ENCODE measurements at places on chromosomes 12 and 14.

DNA sequence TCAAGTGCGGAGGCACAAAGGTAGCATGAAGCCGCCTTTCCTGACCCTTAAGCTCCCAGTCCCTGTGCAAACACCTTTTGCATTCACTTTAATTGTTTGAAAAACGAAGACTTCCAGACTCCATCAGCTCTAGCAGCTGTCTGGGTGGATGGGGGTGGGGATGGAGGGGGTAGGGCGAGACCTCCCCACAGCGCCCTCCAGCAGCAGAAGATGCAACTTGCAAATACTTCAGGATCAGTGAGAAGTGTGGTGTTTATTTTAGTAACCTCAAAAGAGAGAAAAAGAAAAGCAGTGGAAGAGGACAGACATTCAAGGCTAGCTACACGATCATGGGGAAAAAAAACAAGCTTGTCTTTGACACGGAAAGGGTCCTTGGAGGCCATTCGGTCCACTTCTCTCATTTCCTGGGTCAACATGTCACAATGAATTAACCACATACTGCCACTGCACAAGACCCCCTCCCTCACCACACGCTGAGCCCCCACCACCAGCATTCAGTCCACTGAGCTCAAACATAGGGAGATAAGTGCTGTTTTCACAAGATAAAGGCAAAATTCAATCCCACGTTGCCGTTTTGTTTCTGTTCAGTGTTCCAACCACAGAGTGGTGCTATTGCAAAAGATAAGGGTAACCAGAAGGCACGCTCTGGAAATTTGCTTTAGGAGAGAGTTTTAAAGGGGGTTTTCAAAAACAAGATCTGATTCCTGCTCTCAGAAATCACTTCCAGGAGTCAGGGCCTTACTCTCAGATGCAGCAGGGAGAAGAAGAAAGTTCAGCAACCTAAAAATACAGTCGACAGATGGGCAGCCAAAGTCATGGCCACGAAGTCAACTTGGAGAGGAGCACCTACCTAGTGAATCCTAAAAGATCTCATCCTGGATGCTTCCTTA, 3.3 kb upstream of the NTF3 start:
- DNase-seq = peak; percentile 41

DNA sequence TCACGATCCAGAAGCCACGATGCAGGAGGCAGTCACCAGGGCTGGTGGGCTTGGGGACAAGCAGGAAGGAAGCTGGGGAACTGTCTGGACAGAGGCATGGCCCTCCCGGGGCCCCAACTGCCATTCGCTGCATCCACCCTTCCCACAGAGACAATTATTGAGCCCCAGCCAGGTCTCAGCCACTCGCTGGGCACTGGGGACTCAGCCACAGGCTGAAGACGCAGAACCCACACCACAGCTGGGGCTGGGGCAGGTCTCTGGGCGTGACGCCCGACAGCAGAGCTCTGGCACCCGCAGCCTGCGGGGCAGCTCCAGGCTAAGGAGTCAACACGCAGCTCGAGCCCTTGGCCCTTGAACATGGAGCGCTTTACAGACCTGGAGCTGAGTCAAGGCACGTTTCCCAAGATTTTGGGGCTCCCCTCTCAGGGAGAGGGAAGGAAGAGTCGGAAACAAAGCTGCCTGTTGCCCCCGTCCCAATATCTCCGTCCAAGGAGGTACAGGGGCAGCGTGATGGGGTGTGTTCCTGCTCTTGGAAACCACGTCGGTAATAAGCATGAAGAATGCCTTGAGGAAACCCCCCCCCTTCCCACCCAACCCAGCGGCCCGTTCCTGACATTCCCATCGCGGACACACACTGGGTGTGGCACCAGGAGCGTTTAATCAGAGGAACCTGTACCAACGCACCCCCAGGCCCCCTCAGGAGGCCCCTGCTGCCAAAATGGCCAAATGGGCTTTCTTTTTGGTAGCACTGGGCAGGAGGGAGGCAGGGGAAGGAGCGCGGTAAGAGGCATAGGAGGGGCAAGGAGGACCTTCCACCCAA, 6.7 kb downstream of the RIMBP2 start:
- DNase-seq = no peak

DNA sequence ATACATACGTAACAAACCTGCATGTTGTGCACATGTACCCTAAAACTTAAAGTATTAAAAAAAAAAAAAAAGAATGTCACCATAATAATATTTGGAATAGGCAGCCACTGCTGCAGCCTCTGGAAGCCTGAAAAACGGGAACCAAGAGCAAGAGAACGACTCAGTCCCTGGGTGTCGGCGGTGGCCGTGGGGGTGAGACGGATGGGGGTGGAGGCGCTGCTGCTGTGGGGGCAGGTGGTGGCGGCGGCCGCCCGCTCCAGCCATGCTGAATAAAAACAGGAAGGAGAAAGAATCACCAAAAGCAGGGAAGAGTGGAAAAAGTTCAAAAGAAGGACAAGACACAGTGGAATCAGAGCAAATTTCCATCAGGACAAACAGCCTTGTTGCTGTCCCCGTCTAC, 46.9 kb downstream of the ZFYVE21 start:
- no peak for DNase-seq

- no peak for DNase-seq
Observed at GRCh38 chr14:86104691-86105265, 574.8 kb downstream of the FLRT2 start.

GRCh38 chr12:1766110-1766509, 54.3 kb upstream of the LRTM2 start:
- no peak for DNase-seq

DNA sequence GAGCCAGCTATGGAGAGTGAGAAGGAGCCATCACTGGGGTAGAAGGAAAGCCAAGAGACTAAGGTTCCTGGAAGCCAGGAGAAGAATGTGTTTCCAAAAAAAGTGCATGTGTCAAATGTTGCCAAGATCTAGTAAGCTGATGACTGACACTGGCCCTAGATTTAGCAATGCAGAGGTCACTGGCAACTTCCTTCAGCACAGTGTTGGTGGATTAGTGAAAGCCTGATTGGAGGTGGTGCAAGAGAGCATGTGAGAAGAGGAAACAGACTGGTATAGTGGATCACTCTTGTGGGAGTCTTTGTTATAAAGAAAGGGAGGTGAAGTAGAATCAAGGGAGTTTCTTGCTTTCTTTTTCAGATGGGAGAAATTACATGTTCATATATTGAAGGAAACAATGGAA, 34.1 kb upstream of the CHGA start:
- DNase-seq = no peak

DNA sequence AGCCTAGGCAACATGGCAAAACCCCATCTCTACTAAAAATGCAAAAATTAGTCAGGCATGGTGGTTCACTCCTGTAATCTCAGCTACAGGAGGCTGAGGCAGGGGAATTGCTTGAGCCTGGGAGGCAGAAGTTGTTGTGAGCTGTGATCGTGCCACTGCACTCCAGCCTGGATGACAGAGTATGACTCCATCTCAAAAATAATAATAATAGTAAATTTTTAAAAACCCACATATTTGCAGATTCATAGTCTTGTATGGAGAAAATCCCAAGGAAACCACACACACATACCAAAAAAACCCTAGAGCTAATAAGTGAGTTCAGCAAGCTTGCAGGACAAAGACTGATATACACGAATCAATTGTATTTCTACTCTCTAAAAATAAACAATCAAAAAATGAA, 19.0 kb upstream of the MTHFD1 start:
- DNase-seq = no peak

DNA sequence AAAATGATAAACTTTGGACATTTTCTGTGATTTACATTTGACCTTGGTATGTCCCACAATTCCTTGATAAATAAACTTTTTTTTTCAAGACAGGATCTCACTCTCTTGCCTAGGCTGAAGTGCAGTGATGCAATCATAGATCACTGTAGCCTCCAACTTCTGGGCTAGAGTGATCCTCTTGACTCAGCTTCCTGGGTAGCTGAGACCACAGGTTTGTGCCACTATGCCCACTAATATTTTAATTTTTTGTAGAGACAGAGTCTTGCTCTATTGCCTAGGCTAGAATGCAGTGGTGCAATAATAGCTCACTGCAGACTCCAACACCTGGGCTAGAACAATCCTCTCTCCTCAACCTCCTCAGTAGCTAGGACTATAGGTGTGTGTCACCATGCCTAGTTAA, 79.1 kb upstream of the PTGDR start:
- DNase-seq = no peak

GRCh38 chr12:122201381-122201780, 2.1 kb upstream of the B3GNT4 start:
- DNase-seq = no peak

DNA sequence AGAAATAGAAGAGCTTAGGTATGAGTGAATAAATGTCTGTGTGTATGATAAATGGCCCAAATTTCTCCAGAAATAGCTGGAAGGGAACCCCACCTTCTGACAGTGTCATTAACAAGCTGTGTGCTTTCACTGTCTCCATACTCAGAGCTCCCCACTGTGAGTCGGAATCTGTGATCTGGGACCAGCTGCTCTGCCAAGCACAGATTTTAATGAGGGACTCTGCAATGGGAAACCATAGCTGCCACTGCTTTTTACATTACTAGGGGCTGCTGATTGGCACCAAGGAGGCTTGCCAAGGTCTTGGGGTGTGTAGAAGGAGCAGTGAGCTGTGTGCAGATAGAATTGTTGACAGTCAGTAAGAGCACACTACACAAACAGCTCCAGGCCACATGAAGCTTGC, 244.2 kb upstream of the CCDC196 start:
- DNase-seq = no peak

DNA sequence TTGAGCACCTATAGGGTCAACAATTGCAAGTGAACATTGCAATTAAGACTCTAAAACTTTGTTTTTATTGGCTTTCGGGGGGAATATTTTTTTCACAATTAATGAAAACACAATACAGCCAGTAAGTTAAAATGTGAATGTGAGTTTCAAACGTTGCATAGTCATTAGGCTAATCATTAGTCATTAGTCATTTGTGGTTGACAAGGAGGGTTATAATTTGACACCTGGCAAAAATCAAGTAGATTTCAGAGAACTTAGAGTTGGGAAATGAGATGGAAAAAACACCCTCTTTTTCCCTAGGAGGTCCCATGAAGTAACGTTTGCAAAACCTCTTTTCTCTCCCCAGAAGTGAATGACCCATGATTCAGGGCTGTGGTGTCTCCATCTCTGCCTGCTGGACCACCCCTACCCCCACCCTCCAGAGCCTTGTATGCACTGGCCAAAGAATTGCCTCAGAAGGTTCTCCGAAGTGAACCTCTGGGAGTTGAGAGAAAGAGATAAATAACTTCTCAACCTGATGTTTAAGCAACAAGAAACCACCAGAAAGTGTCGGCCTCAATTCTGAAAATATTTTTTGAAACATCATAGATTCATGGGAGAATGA, 196.3 kb downstream of the PAX9 start:
- no peak for DNase-seq

DNA sequence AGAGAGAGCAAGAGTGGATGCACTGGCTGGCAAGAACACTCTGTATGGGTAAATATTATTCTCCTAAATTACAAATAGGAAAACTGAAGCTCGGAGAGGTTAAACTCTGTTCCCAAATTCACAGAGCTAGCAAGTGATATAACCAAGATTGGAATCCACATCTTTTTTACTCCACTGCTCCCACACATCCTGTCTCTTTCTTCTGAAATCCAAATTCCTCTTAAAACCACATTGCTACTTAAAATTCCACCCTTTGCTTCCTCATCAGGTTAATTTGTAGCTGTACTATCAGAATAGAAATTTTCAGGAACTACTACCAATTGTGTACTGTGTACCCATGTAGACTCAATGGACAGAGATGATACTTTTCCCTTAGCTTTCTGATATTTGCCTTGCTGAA, 74.4 kb downstream of the ARMH4 start:
- no peak for DNase-seq

GRCh38 chr12:96205908-96206307, 11.7 kb downstream of the ELK3 start:
- DNase-seq = no peak

DNA sequence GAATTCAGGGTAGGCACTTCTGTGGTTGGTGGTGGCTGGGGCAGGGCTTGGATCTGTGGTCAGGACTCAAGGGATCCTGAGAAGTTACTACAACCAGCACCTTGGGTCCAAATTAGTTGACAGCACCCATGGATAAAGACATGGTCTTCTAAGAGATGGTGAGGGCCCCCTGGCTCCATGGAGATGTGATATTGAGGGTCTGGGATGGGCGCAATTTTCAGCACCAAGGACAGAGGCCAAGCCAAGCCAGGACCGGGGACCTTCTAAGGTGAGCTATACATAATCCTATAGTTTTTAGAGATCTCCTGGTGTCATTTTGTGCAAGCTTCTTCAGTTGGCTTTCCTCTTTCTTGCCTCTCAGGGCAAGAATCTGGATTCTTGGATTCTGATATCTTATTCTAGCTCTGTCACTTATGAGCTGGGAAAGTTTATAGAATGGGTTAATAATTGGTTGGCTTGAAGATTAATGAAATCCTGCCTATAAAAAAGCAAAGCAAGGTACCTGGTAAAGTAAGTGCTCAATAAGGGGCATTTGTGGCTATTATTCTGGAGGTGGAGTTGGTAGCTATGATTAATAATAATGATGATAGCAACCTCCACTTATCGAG, 130.1 kb upstream of the LHX5 start:
- DNase-seq = peak; percentile 53

DNA sequence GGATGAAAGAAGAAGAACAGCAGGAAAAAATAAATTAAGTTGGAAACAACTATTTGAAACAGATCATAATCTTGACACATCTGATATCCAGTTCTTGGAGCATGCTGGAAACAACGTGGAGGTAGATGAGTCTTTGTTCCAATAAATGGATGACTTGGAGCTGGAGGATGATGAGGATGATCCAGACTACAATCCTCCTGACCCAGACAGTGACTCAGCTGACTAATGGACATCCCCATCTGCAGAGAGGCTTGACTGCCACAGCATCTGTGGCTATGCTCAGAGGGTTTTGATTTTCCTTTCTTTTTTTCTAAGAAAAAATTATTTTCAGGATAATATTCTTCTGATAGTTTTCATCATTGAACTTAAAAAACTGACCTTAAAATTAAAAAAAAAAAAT, 6.2 kb upstream of the ZDHHC17 start:
- no peak for DNase-seq

GRCh38 chr14:68680541-68681051, 112.3 kb downstream of the ZFP36L1 start:
- DNase-seq = no peak

GRCh38 chr12:64666054-64666914, 56.0 kb downstream of the RASSF3 start:
- no peak for DNase-seq

- no peak for DNase-seq
Observed at GRCh38 chr12:122516544-122517361, 10.0 kb downstream of the RSRC2 start.

DNA sequence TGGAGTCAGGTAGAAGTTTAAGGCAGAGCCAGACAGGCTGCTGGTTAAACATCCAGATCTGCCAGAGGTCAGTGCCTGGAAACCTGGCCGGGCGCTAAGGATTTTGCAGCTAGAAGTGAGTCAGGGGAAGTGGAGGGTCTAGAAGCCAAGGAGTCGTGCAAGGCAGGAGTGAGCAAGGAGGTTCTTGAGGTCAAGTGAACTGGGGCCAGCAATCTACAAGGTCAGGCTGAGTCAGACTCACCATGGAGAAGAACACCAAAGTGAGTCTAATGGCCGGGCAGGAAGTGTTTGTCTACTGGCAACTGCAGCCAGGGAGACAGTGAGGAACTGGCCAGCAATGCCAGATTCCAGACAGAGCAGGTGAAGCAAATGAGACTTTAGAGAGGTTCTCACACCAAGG, 628.2 kb downstream of the ETNK1 start:
- no peak for DNase-seq

- no peak for DNase-seq
Observed at GRCh38 chr12:114555451-114555850, 128.5 kb downstream of the TBX3 start.

Measured in endothelial cell (in vitro differentiated cells).